Airway epithelial cell (primary cell): ENCODE measurements at places on chromosomes 12 and 14. TPM values are rescaled to one million over a fixed set of nuclear protein-coding genes. Genes with fewer than 3 reads are reported as not detected.

DNM1L gene
- total RNA-seq = 63.8 and 73.9 TPM in 2 replicates

EIF2S3B gene
- total RNA-seq = 0.09 and 0.42 TPM in 2 replicates

KLRD1 gene
- total RNA-seq = under 0.01 TPM in 2 replicates

LRTM2 gene
- total RNA-seq = not detected in 2 replicates

AQP2 gene
- total RNA-seq = not detected in 2 replicates

MUCL1 gene
- total RNA-seq = 4.7 TPM in 1 of 2 replicates, not detected in the other

TAS2R43 gene
- total RNA-seq = 0.28 TPM in 1 of 2 replicates, not detected in the other

ENDOU gene
- 2.6 and 3.4 TPM in 2 replicates for total RNA-seq

KRT2 gene
- 0.28 TPM in 1 of 2 replicates, not detected in the other for total RNA-seq

TRHDE gene
- 0.28 and 0.78 TPM in 2 replicates for total RNA-seq

SERPINA9 gene
- total RNA-seq = not detected in 2 replicates

IQSEC3 gene
- total RNA-seq = not detected in 2 replicates

KRT83 gene
- total RNA-seq = not detected in 2 replicates

TIMM9 gene
- 57.2 and 59.3 TPM in 2 replicates for total RNA-seq
